ENCODE measurements at places on chromosomes 1 and 21.

DNA sequence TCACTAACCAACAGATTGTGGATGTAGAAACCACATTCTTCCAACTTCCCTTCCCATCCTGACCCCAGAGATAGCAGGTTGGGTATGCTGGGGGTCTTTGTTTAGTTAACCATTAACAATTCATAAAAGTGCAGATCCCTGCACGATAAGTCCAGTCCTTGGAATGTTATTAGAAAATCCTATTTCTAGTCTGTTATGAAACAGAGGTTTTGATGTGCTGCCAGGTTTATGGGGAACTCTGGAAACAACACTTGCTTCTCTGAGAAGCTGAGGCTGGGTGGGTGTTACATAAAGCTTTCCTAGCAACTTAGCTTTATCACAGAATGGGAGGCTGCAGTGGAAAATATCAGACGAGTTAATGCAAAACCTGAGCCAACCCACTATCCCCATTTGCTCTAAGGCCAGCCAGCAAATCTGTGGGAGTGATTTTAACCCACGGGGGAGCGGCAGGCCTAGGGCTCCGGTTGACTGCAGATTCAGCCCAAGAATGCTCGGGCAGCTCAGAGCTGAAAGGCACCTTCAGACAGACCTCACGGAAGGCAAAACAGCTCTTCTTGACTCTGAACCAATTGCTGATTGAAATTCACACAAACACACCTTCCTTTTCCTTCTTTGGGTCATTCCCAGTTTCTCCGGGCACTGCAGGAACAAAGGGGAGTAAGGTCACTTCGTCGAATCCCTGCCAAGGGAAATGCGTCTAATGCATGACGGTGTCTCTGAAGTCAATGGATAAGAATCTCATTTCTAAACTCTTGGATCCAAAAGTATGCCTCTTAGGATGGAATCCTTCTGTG lies 111.7 kb upstream of the IRF2BP2 start:
- DNase-seq, result no peak

GRCh38 chr1:115365738-115366137 lies 27.7 kb upstream of the NGF start:
- no peak for DNase-seq

- no peak for DNase-seq
Observed at GRCh38 chr1:206131037-206131436, 13.8 kb upstream of the AVPR1B start.

DNA sequence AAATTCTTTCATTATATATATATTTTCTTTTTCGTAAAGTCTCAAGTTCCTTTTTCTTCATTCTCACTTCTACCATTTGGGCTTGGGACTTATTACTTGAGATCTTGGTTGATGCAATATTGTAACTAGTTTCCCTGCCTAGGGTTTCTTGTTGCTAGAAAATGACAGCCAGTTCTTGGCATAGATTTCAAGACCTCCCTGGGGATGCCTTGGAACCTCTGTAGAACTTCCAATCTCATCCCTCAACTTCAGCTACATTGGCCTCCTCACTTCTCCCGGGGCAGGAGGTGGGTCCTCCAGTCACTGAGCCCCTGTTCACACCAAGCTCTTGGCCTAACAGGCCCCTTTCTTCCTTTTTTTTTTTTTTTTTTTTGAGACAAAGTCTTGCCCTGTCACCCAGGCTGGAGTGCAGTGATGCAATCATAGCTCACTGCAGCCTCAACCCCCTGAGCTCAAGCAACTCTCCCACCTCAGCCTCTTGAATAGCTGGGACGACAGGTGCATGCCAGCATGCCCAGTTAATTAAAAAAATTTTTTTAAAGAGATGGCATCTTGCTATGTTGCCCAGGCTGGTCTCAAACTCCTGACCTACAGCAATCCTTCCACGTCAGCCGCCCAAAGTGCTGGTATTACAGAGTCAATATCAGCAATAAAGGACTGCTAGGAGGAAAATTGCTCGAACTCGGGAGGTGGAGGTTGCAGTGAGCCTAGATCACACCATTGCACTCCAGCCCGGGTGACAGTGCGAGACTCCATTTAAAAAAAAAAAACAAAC lies 33.1 kb downstream of the MAP3K7CL start:
- DNase-seq, result no peak

- no peak for DNase-seq
Observed at GRCh38 chr21:18142655-18143054, 102.0 kb upstream of the CHODL start.

DNA sequence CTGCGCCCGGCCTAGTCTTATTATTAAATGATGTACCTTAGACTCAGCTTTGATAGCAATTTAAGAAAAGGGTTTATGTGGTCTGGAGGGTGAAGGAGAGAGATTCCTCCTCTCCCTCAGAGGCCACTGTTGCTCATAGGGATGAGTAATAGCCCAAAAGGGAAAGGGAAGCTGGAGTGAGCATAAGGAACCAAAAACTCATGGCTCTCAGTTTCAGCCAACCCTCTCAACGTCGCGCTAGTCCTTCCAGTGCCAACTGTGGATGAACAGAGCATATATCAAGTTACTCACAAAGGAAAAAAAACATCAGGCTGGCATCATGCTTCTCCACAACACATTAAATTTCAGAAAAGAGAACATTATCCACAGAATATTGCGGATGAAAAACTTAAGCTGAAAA lies 8.3 kb upstream of the GPR89B start:
- DNase-seq, result no peak

GRCh38 chr1:247538561-247538960 lies 2.3 kb upstream of the OR2C3 start:
- DNase-seq, result no peak

GRCh38 chr1:54199765-54200518 lies at the start of the genes CYB5RL and MRPL37:
TSS of gene CYB5RL (minus strand) at chr1:54200030. CDS start at chr1:54195616, 4,414 bp downstream.
TSS of gene MRPL37 (plus strand) at chr1:54200167. CDS start at chr1:54200244, 77 bp downstream.
- DNase-seq, result peak; percentile 91

DNA sequence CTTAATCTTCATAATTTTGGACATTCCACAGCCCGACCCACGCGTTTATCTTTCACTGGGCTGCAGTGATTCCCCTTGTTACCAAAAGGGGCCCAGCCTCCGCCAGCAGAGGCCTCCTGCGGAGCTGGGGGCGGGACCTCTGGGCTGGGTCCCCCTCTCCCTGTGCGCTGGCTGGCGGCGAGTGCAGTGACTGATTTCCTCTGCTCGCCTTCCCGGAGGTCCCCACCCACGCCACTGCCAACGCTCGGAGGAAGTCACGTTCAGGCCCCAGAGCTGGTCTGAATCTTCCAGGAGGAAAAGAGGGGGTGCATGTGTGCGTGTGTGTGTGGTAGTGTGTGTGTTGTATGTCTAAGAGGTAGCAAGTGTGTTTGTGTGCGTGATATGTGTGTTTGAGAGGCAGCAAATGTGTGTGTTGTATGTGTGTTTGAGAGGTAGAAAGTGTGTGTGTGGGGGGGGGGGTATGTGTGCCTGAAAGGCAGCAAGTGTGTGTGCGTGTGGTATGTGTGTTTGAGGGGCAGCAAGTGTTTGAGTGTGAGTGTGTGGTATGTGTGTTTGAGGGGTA lies 35.0 kb upstream of the JAK1 start:
- DNase-seq, result peak; percentile 86

DNA sequence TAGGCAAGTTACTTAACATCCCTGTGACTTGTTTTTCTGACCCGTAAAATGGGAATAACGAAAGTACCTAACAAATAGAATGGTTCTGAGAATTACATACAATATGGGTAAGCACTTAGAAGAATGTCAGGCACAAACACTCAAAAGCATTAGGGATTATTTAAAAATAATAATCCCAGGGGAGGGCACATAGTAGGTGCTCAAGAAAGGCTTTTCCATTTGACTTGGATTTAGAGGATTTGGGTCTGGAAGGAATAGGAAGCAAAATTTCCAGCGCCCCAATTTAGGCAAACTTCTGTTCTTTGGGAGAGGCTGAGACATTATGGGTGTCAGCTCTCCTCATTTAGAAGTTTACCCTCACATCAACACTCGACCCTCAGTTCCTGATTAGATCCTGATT lies 115.5 kb downstream of the SYF2 start:
- DNase-seq, result no peak

GRCh38 chr1:39050001-39050400 lies 23.9 kb downstream of the NDUFS5 start:
- no peak for DNase-seq

- no peak for DNase-seq
Observed at GRCh38 chr1:110390692-110391245, at the start of gene SLC16A4. TSS of gene SLC16A4 (minus strand) at chr1:110391026. CDS start at chr1:110389323, 1,703 bp downstream.

DNA sequence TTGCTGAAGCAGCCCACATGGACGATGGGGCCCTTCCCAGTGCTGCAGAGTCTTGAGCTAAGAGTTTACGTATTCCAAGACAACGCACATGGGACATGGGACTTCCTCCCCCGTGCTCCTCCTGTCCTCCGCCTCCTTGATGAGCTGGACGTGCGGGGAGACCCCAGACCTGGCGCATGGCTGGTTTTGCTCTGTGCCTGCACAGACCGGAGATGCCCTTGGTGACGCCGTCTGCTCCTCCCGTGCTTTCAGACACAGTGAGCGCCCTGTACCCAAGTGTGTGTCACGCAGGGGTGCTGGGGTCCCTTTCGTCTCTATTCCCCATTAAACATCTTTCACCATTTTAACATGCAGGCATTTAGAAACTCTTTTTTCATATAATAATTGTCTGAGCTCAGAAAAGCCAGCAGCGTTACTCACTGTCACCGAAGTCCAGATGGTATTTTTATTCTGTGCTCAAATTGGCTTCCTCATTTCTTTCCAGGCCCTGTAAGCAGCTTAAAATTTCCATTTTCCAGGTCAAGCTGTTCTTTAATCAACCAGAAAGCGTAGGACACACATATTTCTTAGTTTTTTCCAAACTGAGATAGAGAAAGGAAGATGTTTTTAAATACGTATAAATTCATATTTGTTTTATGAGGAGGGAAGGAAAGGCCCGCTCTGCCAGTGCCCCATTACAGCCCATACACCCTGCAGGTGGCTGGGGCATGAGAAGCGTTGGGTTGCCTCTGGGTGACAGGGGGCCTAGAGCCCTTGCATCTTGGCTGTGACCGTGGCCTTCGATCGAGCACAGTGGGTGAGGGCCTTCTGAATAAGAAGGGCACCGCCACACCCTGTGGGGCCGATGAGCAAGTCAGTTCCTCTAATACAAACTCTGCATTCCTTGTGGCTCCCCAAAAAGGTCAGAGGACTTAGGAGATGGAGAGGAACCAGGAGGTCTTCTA lies 17.9 kb upstream of the ZBTB21 start:
- DNase-seq, result no peak

- DNase-seq, result no peak
Observed at GRCh38 chr1:39141925-39142324, 62.6 kb upstream of the MACF1 start.

- no peak for DNase-seq
Observed at GRCh38 chr1:115173151-115173550, 83.8 kb upstream of the TSPAN2 start.

GRCh38 chr1:211579440-211580302 lies 710 bp upstream of the SLC30A1 start:
- DNase-seq, result no peak

- no peak for DNase-seq
Observed at GRCh38 chr1:168498159-168498631, 45.6 kb downstream of the XCL2 start.

DNA sequence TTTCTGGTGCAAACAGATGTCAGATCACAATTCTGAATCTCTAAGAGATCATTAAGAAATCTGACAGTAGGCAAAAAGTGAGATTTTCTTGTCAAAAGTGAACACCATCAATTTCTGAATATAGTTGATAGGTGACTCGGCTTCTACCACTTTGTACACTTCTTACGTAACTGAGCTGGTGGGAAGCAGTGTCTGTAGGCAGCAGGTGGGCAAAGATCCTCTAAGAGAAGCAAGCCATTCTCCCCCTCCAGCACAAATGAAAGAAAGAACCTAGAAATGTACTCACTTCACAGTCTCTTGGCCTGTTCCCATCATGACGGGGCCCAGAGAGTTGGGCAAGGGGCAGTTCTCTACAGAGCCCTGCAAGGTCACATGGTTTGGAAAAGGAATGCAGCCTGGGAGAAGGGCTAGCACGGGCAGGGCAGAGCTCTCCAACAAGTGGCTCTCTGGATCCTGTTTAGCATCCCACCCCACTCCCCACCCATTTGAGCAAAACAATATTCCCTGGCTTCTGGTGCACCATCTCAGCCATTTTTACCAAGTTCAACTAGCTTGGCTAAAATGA lies 412.6 kb downstream of the LTN1 start:
- DNase-seq, result no peak

GRCh38 chr1:25031601-25031965 lies 101.5 kb upstream of the RUNX3 start:
- peak; percentile 82 for DNase-seq

DNA sequence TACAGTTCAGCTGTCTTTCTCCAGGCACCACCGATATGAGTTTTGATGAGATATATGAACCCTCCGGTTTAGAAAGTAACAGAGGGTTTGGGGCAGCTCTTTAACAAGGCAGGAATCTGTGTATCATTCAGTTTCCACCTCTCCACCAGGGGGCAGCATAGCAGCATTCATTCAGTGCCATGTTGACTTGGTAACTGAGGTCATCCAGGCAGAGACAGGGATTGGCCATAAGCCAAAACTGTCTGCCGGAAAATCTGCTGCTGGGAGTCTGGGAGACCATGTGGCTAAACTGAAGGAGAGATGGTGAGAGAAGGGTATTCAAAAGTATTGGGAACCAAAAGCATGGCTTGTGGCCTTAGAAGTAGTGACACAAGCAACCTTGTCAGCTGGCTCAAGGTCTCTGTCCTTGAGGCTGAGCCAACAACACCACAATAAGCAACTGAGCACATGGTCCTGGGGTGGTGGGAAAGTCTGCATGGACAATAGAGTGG lies 98.5 kb downstream of the LMX1A start:
- DNase-seq, result peak; percentile 25

DNA sequence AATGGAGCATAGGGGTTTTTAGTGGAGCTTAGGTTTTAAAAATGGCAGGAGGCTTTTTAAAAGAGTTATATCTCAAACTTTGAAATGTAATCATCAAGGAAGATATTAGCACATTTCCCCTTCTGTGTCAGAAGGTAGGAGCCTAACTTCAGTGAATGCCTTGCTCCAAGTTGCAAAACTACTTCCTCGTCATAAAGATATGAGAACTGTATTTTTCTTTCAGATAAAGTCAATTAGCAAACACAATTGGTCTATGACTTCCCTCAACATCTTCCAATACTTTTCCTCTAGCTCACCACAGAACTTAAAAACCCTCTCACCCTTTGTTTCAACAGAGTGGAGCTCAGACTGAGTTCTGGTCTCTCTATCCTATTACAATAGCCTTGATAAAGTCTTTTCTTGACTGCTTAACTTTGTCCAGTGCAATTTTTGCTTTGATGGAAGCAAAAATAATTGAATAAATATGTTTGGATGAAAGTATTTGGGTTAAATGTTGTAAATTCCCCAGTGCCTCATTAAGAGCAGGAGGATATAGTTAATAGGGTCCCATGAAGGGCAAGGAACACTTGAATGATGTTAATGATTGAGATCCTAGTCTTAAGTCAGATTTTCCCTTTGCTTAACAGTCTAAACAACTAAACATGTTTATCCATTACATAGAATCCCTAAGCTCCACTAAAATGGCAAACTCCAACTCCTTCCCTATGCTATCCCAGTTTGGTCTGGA lies 58.9 kb downstream of the TNFSF18 start:
- no peak for DNase-seq

DNA sequence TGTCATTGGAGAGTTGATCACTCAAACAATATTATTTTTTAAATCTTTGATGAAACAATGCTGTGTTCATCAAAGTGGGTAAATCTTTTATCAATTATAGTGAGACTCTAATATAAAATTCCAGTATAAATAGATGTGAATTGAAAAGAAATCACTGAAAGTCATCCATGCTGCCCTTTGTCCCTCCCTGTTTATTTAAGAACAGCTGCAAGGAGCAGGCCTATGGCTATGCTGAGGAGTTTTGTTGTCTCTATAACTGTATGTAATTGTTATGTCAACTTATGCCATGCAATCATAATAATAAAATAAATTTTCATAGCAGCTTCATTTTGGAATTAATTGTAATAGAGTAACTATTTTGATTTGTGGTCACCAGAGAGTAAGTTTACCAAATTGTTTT lies 1272.4 kb upstream of the ADGRL4 start:
- no peak for DNase-seq
